ENCODE measurements at places on chromosomes 1 and 21. TPM values are rescaled to one million over a fixed set of nuclear protein-coding genes. Genes with fewer than 3 reads are reported as not detected.

Gene ATP1A4
- not detected for polyA plus RNA-seq

Gene RYR2
- not detected for polyA plus RNA-seq

GRCh38 chr1:201653883-201654282 is 115.0 kb downstream of the NAV1 start:
- DNase-seq, result no peak

Gene CNR2
- not detected for polyA plus RNA-seq

GRCh38 chr1:32247983-32248889 is 1.2 kb downstream of the FAM167B start:
- peak; percentile 60 for DNase-seq

Gene LCE6A
- not detected for polyA plus RNA-seq

- peak; percentile 38 for DNase-seq
Measured at GRCh38 chr1:101697072-101697471, 299.7 kb downstream of the OLFM3 start.

Gene HAO2
- polyA plus RNA-seq, result not detected

Gene SHC1
- 277 TPM for polyA plus RNA-seq

GRCh38 chr1:17588048-17588871 is 48.8 kb downstream of the ARHGEF10L start:
- peak; percentile 68 for DNase-seq

DNA sequence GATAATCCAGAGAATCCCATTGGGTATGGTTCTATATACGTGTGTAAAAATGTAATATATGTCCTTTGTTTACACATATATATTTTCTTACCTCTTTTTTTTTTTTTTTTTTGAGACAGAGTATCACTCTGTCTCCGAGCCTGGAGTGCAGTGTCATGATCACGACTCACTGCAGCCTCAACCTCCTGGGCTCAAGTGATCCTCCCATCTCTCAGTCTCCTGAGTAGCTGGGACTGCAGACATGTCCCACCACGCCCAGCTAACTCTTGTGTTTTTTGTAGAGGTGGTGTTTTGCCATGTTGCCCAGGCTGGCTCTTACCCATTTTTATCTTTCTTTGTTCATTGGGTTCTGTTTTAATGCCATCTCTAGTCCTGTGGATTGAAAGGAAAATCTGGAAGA is 59.5 kb downstream of the ZBTB17 start:
- peak; percentile 23 for DNase-seq
